Omental fat pad (tissue), 4 donors: ENCODE measurements at places on chromosomes 6 and 20. TPM values are rescaled to one million over a fixed set of nuclear protein-coding genes. Genes with fewer than 3 reads are reported as not detected.

Gene NTSR1
- total RNA-seq: 0.24 TPM

GRCh38 chr6:162572240-162572639 is 155.3 kb downstream of the PRKN start:
- no peak for DNase-seq

DNA sequence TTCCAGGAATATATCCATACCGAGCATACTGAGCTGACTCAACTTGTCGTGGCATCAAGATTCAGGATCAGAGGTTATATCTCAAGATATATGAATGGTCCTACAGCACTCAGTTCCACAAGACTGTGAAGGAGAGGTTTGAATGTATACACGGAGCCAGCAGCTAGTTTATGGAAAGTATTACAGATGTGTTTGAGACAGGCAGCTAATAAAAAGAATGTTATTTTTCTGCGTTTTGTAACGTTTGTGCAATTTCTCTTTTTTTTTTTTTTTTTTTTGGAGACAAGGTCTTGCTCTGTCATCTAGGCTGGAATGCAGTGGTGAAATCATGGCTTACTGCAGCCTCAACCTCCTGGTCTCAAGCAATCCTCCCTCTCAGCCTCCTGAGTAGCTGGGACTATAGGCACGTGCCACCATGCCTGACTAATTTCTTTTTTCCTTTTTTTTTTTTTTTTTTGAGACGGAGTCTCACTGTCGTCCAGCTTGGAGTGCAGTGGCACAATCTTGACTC is 3.4 kb upstream of the FAM110A start:
- no peak for DNase-seq

DNA sequence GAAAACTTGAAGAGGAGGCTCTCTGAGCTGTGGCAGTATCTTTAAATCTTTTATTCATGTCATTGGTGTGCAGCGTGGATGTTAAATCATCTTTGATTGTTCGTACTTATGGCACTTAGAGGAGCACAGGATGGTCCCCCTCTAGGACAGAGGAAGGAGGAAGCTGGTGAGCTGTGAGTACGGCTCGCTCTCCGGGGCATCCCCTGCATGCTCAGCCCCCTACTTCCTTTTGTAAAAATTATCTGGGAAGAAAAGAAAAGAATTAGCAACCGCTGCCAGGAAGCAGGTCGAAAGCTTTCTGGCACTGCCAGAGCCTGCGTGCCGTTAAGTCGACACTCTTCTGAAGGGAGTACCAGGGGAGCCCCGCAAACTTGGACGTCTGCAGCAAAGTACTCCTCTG is 158.5 kb downstream of the SYNDIG1 start:
- no peak for DNase-seq

- no peak for DNase-seq
These were observed 32.6 kb downstream of the ENPP1 start for GRCh38 chr6:131840441-131840840.

- no peak for DNase-seq
These were observed 46.6 kb downstream of the MOXD1 start for GRCh38 chr6:132354517-132355167.

DNA sequence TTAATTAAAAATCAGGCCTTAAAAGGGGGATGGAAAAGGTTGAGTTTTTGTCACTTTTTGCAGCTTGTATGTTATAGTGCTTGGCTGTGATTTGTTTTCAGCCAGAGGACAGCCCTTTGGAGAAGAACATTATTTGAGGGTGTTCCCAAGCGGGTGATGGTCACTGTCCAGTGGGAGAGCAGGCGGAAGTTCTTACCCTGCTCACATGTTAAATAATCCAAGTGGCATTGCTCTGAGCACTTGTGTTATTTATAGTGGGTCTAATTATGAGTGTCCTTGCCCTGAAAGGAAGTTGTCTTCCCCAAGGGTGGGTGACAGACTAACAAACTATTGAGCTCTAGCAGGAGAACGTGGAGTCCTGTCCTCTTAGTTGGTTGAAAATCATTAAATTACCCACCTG is 49.5 kb downstream of the DOK5 start:
- no peak for DNase-seq

Gene SRF
- total RNA-seq: 26.2 TPM

Gene TULP1
- total RNA-seq: not detected

Gene AKAP7
- total RNA-seq: 8.5 TPM

- DNase-seq: no peak
These were observed 1.2 kb upstream of the PARD6B start for GRCh38 chr20:50729901-50730764.

Gene DOK5
- total RNA-seq: 2.2 TPM

Gene SUMO4
- total RNA-seq: 1.9 TPM

DNA sequence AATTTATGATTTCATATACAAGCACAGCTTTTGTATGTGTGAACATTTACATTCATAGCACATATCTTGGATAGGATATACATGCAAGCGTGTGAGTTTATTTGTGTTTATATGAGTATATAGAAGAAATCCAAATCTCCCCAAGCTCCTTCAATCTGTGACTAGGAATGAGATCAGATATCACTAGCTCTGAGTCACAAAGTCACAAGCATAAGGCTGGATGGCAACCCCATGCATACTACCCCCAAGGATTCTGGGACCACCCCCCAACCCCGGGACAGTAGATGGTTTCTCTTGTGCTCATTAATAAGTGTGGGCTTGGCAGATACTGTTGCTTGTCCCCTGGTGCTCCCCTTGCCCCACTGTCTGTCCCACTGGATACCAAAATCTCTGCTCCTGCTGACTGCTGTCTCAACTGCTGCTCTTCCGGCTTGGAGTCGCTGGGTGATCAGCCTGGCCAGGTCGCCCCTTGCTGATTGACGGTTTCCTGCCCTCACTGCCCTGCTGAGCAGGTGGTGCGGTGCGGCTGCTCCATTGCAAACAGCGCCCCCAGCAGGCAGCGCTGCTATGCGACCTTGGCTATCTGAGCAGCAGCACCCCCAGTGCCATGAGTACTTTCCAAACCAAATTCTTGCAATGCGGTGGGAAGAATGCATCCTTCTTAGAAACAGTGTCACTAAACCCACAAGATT is 279.4 kb downstream of the CD83 start:
- no peak for DNase-seq

Gene ARFGEF3
- 12.7 TPM for total RNA-seq

DNA sequence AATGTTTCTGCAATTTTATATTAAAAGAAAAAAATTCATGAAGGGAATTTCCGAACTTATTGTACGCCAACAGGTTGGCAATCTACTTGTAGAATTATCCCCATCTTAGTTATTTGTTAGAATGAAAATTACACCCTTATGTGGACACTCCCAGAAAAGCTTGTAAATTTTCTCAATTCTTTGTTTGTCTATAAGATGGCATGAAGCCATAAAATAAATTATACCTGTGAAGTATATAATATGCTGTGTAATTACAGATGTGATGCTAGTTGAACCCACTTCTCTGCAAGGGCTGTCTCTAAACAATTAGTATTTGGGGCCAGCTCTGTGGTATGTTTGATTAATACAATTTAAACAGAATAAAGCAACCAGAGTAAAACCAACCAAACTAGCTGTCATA is 52.1 kb upstream of the DSP start:
- no peak for DNase-seq

Gene SLC17A2
- not detected for total RNA-seq

- DNase-seq: no peak
These were observed 269.9 kb downstream of the ALDH8A1 start for GRCh38 chr6:134680021-134680420.

DNA sequence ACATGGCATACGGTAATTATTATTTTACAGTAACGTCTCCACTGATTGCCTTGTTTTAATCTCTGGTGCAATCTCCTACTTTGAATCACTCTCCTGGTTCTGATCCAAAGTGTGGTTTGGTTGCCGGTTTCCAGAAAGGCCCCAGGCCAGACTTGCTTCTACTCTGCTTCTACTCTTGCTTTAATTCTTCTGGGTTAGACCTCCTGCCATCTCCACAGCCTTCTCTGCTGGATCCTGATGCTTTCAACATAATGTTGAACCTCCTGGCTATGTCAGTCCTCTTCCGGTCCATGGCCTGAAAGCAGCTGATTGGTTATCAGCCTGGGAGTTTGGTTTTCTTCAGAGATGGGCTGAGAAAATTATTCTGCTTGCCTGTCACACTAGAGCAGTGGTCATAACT is 266.5 kb upstream of the RIMS1 start:
- no peak for DNase-seq

GRCh38 chr6:15389084-15389764 is 143.4 kb downstream of the JARID2 start:
- no peak for DNase-seq

GRCh38 chr6:12254210-12254609 is 36.0 kb upstream of the EDN1 start:
- no peak for DNase-seq

DNA sequence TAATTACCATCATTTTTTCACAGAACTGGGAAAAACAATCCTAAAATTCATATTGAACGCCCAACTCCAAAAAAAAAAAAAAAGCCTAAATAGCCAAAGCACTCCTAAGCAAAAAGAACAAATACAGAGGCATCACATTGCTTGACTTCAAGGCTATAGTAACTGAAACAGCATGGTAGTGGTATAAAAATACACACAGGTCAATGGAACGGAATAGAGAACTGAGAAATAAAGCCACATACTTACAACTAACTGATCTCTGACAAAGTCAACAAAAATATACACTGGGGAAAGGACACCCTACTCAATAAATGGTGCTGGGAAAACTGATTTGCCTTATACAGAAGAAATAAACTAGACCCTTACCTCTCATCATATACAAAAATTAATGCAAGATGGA is 89.6 kb downstream of the MRAP2 start:
- DNase-seq: no peak

Gene ZNF311
- total RNA-seq: 1.9 TPM

Gene NDUFAF4
- total RNA-seq: 29.4 TPM

DNA sequence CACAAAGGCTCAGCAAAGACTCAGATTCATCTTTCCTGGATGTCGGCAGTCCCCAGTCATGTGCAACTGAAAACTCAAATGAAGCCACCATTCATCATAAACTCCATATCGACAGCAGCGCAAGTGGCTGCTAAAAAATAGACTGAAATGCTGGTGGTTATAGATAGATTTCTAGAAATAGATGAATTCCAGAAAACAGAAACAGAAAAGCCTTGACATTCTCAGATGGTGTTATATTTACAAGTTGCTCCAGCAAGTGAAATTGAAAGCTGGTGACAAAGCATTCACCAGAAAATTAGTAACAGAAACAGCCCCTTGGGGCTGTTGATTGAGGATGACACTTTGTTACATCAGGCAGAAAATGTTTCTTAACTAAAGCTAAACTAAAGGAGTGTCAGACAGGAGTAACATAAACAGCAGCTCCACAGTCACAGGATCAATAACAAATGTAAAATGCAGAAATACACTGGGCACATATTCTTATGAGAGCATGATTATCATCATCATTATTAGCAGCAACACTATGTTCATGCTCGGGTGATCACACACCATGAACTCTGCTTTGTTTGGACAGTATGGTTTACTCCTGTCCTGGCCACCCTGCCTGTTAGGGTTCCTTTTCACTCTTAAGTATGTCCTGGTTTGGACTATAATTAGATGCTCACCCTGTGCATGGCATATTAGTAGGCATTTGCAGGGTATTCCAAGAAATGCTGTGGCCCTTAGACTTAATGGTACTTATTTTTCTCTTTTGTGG is 36.4 kb upstream of the SLC35F1 start:
- no peak for DNase-seq

Gene PPIL6
- total RNA-seq: 5.5 TPM

Gene PBOV1
- total RNA-seq: not detected

DNA sequence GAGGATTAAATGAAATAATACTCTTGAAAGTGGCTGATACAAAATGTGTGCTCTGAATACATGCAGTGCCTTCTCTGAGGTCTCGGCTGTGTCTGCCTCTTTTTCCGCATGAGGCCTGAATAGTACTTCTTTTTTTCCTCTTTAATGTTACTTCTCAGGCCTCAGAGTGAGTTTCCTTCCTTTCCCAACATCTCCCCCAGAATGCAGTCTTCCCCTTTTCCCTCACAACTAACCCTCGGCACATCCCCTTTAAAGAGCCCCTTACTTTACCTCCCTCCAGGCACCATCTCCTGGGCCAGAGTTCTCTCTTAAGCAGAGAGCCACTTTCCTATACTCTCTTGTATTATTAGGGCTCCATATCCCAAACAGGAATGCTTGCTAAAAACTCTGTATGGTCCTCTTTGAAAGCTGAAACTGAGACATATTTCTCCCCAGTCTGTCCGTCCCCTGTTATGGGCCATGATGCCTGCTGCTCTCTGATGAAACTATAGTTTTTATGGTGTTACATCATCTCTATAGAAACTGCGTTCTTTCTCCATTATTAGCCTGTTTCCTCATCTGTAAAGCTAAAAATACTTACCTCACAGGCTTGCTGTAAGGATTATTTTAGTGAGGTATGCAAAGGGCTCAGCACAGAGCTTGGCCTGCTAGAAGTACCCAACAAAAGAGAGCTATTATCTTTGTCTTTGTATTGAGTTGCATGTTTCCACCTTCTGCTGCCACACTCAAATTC is 2.3 kb downstream of the PLAGL2 start:
- DNase-seq: no peak

GRCh38 chr20:1242530-1242929 is 16.7 kb downstream of the RAD21L1 start:
- no peak for DNase-seq

GRCh38 chr6:170464524-170464979 is 88.6 kb downstream of the PSMB1 start:
- DNase-seq: no peak

DNA sequence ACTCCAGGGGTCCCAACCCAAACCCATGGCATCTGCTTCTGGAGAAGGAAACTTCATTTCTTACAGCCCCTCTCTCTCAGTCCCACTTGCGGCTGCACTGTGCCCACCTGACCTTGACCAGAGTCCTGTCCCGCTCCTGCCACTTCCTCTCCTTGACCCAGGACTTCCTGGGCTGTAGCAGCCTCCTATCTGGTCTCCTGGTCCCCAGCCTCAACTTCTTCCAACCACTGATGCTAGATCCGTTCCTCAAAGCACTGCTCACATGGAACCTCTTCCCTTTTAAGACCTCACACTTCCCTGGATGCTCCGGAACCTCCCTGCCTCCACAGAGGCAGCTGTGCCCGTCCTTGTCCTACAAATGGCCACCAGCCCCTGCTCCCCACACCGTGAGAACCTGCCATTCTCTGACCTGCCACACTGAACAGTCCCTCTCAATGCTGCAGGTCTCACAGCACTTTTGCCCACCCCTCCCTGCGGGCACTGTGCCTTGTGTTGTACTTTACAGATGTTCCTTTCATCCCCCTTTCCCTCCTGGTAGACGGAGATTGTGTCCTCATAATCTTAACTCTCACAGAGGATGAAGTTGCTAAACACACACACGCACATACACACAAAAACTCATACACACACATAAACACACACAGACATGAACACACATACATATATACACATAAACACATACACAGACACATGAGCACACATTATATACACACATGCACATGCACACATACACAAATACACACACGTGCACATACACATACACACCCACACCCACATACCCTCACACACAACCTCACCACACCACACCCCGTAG is 59.6 kb upstream of the NXT1 start:
- no peak for DNase-seq

DNA sequence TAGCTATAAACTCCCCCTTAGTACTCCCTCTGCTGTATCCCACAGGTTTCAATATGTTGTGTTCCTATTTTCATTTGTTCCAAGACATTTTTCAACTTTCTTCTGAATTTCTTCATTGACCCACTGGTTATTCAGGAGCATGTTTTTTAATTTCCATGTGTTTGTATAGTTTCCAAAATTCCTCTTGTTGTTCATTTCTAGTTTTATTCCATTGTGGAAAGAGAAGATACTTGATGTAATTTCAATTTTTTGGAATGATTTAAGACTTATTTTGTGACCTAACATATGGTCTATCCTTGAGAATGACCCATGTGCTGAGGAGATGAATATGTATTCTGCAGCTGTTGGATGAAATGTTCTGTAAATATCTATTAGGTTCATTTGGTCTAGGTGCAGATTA is 497.2 kb downstream of the BCKDHB start:
- DNase-seq: no peak

Gene THBS2
- total RNA-seq: 111 TPM
